ENCODE measurements at places on chromosomes 1 and 21.

- no peak for DNase-seq
Measured at GRCh38 chr1:41598325-41598724, 113.8 kb upstream of the EDN2 start.

DNA sequence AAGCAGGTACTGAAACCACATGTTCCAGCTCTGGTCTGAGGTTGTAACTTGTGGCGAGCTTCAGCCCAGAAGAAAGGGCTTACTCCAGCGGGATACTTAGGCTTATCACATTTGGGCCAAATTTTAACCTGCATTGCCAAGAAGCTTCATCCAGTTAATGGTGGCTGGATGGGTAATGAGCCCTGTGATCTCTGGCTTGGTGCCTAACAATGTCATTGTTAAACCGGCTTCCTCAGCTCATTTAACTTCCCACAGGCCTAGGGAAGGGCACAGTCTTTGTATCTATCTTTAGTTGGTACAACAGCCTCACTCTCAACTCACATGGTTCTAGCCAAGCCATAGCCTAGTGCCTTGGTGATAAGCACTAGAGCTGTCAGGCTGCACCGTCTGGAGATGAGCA, 43.6 kb upstream of the CCDC190 start:
- DNase-seq, result no peak

- no peak for DNase-seq
Measured at GRCh38 chr1:84862810-84863251, 30.2 kb downstream of the LPAR3 start.

DNA sequence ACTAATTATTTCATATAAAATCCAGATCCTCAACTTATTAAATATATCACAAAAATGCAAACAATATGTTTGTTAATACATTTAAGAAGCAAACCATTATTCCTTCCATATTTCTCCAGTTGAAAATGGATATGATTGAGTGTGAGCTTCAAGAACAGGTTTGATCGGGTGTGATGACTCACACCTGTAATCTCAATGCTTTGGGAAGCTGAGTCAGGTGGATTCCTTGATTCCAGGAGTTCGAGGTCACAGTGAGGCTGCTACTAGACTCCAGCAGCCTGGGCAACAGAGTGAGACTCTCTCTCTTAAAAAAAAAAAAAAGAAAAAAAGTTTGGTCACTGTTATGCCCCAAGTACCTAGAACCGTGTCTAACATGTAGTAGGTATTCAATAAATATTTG, 42.9 kb upstream of the RRP15 start:
- no peak for DNase-seq

GRCh38 chr21:26553898-26554297, 19.2 kb downstream of the CYYR1 start:
- DNase-seq, result peak; percentile 41

DNA sequence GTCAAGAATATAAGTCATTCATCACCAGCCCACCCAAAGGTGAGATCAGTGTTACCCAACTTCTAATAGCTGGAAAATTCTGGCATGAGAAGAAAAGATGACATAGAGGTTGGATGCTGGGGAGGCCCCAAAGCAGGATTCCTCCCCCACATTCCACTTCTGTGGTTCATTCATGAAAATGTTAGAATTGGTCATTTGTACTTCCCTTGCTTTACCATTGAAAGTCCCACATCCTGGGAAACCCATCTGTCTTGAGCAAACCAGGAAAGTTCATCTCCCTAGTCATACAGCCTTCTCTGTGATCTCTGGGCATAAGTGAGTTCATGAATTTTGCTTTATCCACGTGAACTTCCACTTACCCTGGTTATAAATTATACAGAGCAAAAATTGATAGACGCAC, 66.8 kb downstream of the SERINC2 start:
- DNase-seq, result no peak

- no peak for DNase-seq
Measured at GRCh38 chr1:230864441-230864840, 3.9 kb downstream of the C1orf198 start.

DNA sequence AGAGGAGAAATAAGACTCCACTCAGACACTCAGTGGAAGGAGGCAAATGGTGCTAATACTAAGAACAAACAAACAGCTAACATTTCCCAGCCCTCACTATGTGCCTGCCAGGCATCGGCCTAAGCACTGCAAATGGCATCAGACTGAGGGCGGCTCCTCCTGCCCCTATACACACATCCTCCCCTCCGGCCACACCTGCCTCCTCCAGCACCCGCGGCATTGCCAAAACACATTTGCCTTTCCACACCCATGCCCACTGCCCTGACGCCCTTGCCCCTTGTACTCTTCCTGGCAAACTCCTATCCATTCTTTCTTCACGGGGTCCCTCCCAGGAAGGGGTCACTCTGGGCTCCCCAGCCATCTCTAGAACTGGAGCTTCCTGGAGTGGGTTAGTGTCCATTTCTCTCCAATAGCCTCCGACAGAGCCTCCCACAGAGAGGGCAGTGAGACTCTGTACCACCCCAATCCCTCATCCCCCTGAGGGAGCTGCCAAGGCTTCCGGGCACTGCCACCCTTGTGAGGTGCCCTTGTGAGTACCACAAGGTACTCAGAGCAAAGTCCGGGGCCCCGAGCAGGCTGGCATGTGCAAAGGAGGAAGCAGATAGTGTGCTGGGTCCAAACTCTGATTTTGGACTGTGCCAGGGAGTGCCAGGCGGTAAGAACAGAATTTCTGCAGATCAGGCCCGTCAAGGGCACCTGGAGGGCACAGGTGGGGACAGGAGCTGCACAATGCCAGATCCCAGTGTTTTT, 959 bp downstream of the AKR7A3 start:
- no peak for DNase-seq

DNA sequence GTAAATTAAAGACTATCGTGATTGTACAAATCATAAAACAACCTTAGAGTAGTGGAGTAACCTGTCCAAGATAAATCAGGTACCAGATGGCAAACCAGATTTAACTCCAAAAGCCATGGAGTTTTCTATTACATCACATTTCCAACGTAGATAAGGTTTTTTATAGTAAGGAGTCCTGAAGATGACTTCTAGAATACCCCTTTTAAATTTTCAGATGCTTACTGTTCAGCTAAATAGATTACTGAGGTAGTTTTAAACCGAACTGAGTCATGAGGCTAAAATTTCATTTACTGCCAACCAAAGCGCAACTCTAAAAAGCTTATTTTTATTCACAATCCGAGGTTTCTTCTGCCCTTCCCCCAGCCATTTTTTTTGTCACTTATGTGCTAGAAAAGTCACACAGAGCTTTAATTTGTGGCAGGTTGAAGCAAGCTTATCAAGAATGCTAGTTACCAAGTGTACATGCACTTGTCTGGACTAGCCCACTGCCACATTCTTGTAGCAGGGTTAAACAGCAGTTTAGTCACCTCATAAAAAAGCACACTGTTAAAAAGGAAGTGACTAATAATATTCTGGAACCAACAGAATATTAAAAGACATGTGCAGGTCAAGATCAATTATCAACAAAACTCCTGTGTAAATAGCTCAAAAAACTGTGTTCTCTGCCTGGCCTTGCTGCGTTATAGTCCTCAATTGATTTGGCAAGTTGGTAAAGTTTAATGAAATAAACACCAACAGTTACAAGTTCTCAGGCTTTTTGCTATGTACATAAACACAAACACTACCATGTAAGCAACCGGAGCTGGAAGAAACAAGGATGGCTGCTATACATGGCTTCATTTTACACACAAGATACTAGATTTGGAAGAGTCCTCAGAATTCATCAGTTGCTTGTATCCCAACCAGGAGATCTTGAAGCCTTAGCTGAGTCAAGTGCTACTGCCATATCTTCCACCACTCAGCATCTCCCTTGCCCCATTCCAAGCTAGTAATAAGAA, 180.3 kb upstream of the DMRTA2 start:
- DNase-seq, result no peak

Measured in NCI-H2081 treated with DMSO at 0.1 percent for 48 hours (cell line).